ENCODE measurements at places on chromosomes 6 and 20.

DNA sequence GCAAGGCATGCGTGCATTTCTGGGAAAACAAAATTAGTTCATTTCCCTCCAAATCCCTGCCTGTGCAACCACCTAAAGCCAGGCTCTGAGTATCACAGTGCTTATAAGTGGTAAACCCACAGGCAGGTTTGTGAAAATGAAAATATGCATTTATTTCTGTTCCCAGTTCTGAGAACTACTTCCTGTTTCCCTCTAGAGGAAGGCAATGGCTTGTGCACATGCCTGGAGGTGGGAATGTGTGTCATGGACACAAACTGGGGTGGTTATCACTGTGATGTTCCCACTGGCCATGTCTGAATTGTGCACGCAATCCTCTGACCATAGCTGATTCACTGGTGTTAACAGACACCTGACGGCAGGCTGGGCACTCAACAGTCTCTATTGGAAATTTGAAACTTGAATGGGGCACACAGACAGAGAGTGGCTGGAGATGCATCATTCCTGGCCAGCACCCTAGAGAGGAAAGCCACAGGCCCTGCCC, 26.3 kb downstream of the FAM110A start:
- no peak for ATAC-seq

DNA sequence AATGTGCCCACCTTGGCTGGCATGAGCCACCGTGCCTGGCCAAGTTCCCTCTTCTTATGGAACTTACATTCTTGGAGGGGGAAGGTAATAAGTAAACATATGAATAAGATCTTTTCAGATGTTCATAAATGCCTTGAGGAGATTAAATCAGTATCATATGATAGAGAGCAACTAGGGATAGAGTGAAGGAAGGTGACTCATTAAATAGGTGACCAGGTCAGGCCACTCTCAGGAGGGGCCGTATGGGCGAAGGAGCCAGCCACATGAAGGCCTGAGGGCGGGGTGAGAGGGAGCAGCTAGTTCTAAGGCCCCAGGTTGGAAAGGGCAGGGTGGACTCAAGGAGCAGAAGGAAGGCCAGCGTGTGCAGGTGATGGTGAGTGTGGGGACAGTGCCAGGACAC, 91.1 kb downstream of the UST start:
- ATAC-seq, result no peak

DNA sequence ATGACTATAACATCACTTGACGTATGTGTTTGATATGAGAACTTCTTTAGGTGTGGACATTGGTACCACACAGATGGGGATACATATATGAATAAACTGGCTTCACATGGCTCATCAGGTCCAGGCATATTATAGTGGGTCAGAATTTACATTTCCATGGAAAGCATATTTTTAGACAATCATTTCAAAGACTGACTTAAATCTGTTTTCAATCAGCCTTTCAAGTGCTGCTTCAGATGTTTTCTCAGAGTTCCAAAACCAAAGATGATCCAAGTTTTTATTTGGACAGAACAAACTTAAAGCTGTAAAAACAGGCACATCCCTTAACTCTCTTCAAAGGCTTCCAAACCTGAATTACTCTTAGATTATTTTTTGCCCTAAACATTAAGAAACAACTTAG, 88.1 kb downstream of the PRSS35 start:
- ATAC-seq, result no peak

DNA sequence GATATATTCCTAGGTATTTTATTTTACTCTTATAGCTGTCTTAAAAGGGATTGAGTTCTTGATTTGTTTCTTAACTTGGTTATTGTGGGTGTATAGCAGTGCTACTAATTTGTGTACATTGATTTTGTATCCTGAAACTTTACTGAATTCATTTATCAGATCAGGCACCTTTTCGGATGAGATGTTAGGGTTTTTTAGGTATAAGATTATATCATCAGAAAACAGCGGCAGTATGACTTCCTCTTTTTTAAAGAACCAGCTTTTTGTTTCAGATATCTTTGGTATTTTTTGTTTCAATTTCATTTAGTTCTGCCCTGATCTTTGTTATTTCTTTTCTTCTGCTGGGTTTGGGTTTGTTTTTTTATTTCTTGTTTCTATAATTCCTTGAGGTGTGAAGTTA, 382.4 kb upstream of the ADGRB3 start:
- ATAC-seq, result no peak

DNA sequence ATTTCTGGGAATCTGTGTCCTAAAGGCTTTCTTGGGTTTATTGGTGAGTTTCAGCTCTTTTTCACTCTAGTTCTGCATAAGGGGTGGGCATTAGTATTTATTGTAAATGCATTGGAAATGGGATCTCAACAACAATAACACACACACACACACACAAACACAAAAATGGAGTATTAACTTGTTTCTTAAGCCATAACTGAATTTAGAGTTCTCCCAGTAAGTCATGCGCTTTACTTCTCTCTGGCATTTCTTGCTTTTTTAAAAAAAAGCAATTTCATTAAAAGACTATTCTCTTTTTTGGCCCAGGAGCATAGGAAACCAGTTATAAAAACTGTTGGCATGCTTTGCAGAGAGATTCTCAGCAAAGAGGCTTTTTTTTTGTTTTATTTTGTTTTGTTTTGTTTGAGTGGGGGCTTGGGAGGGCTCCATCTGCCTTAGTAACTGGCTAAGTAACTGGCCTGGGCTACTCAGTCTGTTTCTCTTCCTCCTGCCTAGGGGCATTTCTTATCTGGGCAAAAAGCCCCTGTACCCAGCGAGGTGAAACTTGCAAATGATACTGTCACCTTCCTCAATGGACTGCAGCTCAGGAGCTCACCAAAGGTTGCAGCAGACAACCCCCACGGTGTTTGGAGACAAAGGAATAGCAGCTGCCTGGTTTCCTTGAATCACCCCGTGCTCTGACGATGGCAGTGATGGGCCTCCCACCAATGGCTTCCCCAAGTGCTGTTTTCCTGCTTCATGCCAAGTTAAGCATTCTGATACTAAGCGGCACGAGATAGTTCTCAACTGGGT, 128.5 kb downstream of the BCAS1 start:
- no peak for ATAC-seq

GRCh38 chr20:58184063-58184462, 44.4 kb downstream of the ANKRD60 start:
- ATAC-seq, result no peak

GRCh38 chr6:131372535-131372934, 200.5 kb upstream of the ARG1 start:
- no peak for ATAC-seq

DNA sequence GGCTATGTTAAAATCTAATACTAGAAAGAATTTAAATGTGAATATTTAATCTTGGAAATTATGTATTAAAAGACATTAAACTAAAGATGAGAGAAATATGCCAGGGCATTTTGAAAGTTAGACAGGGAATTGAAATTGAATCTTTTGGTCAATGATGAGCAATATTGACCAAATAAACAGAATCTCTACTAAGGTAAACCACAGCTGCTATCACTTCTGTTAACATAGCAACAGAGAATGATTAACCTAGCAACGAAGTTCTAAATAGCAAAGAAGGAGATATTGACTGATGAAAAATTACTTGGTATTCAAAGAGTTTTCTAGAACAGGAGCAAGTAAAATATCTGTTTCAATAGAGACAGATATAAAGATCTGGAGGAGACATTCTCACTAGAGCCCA, 45.2 kb upstream of the RSPO3 start:
- no peak for ATAC-seq

- no peak for ATAC-seq
These were observed 177.4 kb upstream of the QKI start for GRCh38 chr6:163237110-163237509.

- ATAC-seq, result no peak
These were observed 231.0 kb downstream of the MEI4 start for GRCh38 chr6:77883851-77884250.

DNA sequence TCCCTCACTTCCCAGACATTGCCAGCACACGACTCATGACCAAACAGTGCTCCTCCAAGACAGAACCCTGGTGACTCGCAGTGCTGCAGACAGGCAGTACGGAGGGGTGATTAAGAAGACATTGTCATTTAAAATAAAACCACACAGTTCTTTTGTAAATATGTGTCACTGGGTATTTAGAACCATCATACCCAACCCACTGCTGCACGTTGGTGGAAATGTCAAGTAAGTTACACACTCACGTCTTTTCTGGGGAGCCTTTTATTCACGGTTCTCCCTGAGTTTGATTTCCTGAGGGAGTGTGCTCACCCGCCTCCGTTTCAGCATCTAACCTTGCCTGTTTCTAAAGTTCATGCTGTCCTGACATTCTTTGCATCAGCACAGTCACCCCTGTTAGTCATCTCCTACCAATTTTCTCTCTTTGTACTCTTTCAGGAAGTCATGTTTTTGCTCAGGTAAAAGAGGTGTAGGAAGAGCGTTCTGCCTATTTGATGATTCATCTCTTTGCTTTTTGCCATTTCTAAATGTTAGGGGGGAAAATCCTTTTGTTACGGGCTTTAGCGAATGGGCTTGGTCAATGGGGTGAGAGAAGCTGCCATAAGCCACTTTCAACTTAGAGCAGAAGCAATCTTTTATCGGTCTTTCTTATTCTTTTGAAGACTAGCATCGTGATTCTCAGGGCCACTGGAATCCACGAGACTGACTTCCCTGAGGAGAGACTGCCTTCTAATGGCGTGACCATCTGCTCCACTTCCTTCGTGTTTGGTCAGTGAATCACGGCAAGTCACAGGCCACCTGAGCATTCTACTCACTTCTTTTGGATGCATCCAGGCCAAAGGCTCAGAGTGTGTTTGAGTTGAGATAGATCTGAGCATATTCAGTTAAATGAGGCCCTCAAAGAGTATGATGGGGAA, 512.8 kb upstream of the JARID2 start:
- ATAC-seq, result no peak

DNA sequence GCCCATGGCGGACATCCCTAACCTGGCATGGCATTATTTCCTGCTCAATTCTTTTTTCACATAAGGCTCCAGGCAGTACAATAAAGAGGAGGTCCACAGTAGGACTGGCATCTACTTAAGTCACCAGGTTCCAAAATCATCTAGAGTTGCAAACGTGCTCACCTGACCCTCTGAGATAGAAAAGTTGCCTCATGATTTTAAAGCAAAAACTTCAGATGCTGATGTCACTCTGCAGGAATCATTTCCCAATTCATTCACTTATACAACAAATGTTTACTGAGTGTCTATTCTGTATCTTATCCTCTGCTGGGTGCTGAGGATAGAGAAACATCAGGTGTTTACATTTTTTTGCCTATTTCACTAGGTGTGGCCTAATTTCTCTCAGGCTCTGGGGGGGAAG, 2.2 kb downstream of the ADGRF4 start:
- no peak for ATAC-seq

GRCh38 chr6:19327241-19327640, 509.9 kb upstream of the ID4 start:
- no peak for ATAC-seq

DNA sequence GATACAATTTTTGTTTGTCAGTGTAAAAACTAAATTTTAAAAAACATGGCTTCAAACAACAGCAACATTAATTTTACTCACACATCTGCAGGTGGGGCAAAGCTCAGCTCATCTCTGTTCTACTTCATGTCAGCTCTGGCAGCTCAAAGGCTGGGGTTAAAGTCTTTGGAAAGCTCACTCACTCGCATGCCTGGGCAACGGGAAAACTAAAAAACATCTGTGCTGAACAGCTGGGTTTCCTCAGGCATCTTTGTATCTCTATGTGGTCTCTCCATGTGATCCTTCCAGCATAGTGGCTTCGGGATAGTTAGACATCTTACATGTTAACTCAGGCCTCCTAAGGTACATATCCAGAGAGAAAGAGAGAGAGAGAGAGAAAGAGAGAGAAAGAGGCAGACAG, 499.6 kb downstream of the RFPL4B start:
- ATAC-seq, result no peak

DNA sequence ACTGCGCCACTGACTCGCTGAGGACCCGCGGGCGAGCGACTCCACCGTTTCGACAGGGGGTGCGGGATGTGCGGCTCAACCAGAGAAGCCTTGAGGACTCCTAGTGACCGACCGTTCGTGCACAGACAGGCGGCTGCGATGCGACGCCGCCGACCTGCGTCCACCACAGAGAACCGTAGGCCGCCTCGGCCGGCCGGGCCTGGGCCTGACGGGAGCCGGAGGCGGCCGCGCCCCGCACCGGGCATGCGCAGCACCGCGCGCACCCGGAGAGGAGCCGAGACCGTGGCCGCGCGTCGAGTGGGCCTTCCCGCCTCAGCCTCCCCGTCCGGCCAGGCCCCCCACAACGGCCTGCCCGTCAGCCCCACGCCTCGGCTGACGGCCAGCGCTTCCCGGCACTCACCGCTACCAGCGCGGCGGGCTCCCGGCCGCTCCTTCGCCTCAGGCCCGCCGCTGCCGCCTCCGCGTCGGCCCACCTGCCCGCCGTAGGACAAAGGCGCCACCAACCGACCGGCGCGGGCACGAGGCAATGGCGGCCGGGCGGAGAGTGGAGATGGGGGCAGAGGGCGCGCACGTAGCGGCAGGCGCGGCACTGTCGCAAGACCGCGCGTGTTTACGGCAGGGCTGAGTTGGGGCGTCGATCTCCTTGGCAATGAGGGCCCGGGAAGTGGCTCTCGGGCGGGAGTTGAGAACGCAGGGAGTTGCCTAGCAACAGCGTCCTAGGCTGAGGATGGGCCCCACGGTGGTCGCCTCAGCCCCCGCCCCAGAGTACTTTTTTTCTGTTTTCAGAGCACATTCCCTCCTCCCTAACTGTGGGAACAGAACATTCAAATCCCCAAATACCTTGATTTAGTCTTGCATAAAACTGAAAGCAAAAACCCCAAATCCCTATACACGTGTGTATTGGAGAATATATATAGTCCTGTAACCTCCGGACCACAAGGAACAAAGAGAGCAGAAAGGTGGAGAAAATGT, at the start of gene NCOA5:
TSS of gene NCOA5 (minus strand) at position 546 of the 972 bp plus-strand sequence. CDS start 10,538 bp downstream, outside the sequence.
- ATAC-seq, result peak; percentile 98

- ATAC-seq, result no peak
These were observed 2.5 kb downstream of the LY6G6D start for GRCh38 chr6:31717499-31718222.

DNA sequence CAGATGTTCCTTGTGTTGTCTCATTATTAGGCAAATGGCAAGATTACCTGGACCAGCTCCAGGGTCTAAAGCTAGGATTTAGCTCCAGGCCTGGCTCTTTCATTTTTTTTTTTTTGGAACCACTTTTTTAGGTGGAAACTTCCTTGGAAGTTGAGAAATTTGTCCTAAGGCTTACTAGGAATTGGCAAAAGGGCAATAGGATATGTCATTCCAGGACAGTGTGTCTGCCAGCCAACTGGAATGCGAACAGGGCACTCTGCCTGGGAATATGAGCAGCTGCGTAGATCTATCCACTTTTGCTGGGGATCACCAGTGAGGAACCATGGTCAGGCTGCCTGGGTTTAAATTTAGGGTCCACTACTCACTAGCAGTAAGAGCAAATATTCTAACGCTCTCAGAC, 304.0 kb downstream of the TSHZ2 start:
- peak; percentile 81 for ATAC-seq

DNA sequence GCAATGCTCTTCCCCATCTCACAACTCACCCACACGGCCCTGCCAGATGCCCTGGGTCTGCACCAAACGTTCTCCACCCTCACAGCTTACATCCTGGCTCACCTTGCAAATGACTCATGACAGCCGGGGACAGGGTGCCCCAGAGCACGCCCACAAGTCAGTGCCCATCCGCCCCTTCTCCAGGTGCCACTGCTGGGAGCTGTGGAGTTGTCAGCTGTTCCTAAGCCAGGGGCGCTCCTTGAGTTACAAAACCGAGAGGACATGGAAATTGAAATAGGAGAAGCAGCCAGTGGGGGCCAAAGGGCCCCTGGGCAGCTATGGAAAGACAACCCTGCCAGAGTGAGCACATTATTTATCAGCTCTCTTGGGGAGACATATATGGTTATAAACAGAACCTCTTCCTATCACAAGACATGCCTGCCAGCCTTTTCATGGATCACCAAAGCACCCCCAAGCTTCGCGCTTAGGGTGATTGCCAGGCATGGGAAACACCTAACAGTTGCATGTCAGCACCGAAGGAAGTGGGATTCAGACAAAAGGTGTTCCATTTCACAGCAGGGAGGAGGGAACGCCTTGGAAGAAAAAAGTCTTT, 236.8 kb downstream of the LY86 start:
- no peak for ATAC-seq

All from gastroesophageal sphincter (tissue), 4 donors.